ENCODE measurements at places on chromosomes 2 and 18.

DNA sequence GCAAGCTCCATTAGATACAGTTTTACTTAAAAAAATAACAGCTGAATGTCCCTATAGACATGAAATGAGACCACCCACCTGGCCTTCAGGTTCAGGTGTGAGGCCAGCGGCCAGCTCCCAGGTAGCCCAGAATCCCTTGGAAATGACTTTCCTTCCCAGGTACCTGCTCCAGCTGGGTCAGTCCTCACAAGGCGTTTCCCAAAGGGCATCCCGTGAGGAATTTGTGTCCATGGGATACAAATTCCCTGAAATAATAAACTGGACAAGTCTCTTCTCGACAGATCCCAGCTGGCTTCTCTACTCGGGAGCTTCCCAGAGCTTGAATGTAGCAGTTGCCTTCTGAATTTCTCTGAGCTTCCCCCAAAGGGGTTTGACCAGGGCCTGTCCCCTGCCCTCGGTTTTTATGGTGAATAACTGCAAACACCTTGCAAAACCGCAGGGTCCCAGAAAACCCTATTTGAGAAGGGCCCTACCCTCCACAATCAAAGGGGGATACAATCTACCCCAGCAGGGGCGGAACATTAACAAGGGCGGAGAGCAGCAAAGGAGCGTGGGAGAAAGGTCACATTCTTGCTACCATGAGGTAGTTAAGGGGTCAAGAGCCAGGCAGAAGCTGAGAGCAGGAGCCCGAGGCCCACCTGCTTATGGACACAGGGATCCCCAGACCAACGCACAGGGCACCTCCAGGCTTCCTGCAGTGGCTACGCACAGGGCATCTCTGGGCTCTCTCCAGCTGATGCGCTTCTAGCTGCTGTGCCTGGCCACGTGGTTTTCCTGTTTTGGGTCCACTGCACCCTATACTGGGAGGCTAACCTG lies 107.7 kb downstream of the HDAC4 start:
- H3K4me3 ChIP-seq = no peak overlapping the region
- no peaks in the 10 kb centered on the region for H3K27me3 ChIP-seq
- no peaks in the 10 kb centered on the region for H3K36me3 ChIP-seq
- H3K27ac ChIP-seq = no peak overlapping the region
- no peaks in the 10 kb centered on the region for H3K4me1 ChIP-seq

- H3K4me3 ChIP-seq = no peak overlapping the region
- no peaks in the 10 kb centered on the region for H3K36me3 ChIP-seq
- H3K4me1 ChIP-seq = no peaks in the 10 kb centered on the region
- H3K27me3 ChIP-seq = no peaks in the 10 kb centered on the region
Measured at GRCh38 chr18:73691118-73691517, 456.5 kb downstream of the FBXO15 start.

DNA sequence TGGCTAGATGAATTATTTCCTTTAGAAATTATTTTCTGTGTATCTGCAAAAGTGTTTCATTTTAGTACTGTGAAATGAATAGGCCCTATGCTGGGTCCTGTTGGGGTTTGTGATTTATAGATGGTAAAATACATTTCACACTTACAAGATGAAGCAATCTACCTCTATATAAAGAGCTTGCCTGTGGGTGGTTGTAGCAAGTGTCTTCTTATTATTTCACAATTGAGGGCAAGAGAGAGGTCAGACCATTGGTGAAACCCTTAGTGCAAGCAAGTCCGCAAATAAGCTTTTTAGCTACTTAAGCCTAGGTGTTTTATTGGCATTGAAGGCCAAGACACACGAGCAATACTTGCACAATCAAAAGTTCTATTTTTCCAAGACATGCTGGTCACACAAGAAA lies 153.1 kb downstream of the FMNL2 start:
- no peak overlapping the region for H3K4me3 ChIP-seq
- no peaks in the 10 kb centered on the region for H3K27me3 ChIP-seq
- peaks cover 17% of the 10 kb centered on the region for H3K4me1 ChIP-seq
- H3K27ac ChIP-seq = no peak overlapping the region
- DNase-seq = no peak

DNA sequence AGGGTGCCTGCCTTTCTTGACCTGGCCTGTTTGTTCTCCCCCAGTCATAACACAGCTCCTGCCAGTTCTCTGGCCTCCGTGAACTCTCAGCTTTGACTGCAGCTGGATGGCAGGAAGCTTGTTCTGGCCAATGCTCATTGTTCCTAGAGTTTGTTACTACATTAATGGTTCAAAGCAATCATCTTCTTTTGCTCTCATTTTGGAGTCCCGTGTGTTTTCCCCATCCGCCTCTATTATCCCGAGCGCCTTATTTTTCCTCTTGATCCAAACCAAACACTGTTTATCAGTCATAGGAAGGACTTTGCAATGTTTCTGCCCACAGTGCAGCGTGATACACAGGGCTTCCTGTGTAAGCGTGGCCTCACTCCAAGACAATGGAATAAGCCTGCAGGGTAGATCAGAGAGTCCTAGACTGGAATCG lies 184.3 kb upstream of the APCDD1 start:
- no peaks in the 10 kb centered on the region for H3K36me3 ChIP-seq
- no peak for DNase-seq
- no peak overlapping the region for H3K4me3 ChIP-seq
- H3K4me1 ChIP-seq = peaks cover 19% of the 10 kb centered on the region
- H3K27me3 ChIP-seq = no peaks in the 10 kb centered on the region

DNA sequence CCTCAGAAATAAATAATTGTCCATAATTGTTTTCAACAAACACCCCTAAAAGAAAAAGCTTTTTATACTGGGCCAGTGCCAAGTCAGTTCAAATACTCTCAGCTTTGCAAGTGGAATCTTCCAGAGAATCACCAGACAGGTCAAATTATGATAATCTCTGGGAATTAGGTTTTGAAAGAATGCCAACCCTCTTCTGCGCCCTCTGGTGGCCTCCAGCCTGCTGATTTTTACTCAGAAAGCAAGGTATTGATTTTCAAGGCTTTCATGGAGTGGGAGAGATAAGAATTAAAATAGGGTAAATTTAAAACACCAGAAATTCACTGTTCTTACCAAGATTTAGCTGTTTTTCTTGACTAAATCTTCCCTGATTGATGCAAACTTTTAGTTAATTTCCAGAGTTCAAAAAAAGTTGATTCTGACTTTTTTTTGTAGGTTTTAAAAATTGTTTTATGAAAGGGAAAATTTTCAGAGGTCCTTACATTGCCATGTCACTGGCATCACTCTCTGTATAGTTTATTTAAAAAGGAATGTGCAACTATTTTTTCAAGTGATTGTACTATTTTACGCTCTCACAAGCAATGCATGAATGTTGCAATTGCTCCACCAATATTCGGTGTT lies 282.9 kb upstream of the TNP1 start:
- H3K27ac ChIP-seq = no peak overlapping the region
- no peaks in the 10 kb centered on the region for H3K36me3 ChIP-seq
- no peak overlapping the region for H3K4me3 ChIP-seq
- no peaks in the 10 kb centered on the region for H3K4me1 ChIP-seq
- H3K27me3 ChIP-seq = no peaks in the 10 kb centered on the region

DNA sequence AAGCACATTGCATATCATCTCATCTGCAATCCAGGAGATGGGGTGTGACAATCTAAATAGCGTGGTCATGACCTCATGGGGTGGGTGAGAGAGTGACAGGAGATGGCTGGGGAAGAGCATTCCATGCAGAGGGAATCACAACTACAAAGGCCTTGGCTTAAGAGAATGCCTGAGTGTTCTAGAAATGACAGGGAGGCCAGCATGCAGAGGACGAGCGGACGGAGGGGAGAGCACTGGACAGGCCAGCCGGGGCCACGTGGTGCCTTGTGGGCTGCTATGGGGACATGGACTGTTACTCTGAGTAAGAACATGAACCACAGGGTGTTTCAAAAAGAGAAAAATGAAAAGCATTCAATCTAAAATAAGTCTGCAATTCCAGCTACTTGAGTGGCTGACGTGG lies 117.9 kb upstream of the ODC1 start:
- H3K36me3 ChIP-seq = peaks cover 27% of the 10 kb centered on the region
- no peaks in the 10 kb centered on the region for H3K27me3 ChIP-seq
- no peak overlapping the region for H3K27ac ChIP-seq
- no peak for DNase-seq
- no peaks in the 10 kb centered on the region for H3K4me1 ChIP-seq

- no peak overlapping the region for H3K27ac ChIP-seq
- H3K36me3 ChIP-seq = no peaks in the 10 kb centered on the region
- H3K4me1 ChIP-seq = no peaks in the 10 kb centered on the region
- DNase-seq = no peak
- no peak overlapping the region for H3K4me3 ChIP-seq
Measured at GRCh38 chr2:218081063-218081462, 12.0 kb downstream of the RUFY4 start.

GRCh38 chr2:224973112-224974016 lies 68.9 kb downstream of the DOCK10 start:
- peaks cover 16% of the 10 kb centered on the region for H3K4me1 ChIP-seq
- H3K27me3 ChIP-seq = no peaks in the 10 kb centered on the region
- DNase-seq = peak; percentile 15
- H3K27ac ChIP-seq = peak overlapping the region; percentile 79

DNA sequence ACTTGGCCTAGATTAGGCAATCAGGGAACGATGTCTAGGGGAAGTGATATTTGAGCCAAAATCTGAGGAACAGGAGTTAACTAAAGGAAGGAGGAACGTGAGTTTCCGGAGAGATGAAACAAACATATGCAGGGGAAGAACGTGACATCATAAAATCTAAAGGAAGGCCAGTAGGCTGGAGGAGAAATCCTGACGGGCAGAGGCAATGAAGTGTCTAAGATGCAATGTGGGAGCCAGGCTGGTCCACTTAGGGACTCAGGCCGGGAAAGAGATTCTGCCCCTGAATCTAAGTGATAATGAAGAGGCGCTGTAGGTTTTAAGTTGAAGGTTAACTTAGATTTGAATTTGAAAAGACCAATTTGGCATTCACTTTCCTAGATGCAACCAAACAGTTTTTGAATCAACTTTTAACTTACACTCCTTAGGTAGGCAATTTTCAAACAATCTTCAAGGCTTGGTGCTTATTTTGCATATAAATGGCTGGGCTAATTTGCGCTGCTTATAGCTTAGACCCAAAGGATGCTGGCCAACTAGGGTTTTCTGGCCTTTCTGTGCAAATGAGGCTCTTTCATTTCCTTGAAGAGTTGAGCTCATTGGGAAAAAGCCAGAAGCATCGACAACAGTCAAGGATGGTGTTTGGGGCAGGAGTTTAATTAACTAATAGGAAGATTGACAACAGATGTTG lies 221.7 kb downstream of the SOX11 start:
- H3K27ac ChIP-seq = no peak overlapping the region
- H3K4me1 ChIP-seq = no peaks in the 10 kb centered on the region
- H3K27me3 ChIP-seq = no peaks in the 10 kb centered on the region
- H3K36me3 ChIP-seq = no peaks in the 10 kb centered on the region
- DNase-seq = no peak

DNA sequence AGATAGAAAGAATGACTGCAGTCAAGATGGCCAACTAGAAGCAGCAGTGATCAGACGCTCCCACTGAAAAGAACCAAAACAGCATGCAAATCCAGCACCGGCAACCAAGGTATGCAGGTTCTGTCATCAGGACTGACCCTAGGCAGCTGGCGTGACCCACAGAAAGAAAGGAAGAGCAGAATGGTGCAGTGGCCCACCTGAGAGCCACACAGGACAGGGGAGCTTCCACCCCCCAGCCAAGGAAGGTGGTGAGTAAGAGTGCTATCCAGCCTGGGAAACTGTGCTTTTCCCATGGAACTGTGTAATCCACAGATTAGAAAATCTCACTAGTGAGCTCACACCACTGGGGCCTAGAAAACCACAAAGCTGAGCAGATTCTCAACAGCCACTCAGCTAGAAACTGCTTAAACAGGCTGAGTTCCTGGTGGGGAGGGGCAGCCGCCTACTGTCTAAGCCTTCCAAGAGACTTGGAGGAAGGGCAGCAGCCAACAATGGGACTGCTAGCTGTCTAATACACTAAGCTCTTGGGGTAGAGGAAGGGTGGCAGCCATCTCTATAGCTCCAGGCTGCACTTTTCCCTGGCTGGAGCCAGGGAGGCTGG lies 127.9 kb downstream of the EVA1A start:
- no peak overlapping the region for H3K27ac ChIP-seq
- no peak for DNase-seq
- no peak overlapping the region for H3K4me3 ChIP-seq
- H3K36me3 ChIP-seq = no peaks in the 10 kb centered on the region
- H3K27me3 ChIP-seq = no peaks in the 10 kb centered on the region

DNA sequence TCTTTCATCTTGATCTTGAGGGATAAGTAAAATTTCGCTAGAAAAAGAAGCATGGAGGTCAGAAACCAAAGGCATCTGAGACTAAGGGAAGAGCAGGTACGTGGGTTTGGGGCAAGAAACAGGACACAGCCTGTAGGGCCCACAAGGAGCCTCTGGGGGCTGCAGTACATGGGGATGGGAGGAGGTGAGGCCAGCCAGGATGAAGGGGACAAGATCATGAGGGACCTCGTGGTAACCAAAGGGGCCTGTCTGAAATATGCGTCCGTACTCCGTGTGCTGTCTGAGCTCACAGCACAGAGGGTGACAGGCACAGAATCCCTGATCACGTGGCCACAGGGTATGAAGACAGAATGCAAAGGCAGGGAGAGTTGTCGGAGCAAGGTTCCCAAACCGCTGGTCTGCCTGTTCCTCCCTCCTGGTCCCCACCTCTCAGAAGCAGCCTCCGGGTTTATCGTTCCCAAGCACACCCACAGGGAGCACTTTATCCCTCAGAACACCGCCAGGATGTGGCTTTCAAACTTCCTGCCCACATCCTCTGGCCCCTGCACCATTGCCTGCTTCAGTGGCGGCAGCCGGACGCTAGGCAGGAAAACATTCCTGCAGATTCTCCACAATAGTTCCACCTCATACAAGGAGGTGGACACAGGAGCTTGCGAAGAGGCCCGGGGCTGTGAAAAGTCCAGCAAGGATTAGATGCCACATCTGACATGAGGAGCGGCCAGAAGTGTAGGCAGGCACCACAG lies 12.0 kb downstream of the TMEM163 start:
- no peak for DNase-seq
- no peaks in the 10 kb centered on the region for H3K4me1 ChIP-seq
- no peaks in the 10 kb centered on the region for H3K36me3 ChIP-seq

GRCh38 chr2:143623231-143623908 lies 494.2 kb downstream of the ARHGAP15 start:
- no peaks in the 10 kb centered on the region for H3K27me3 ChIP-seq
- no peaks in the 10 kb centered on the region for H3K4me1 ChIP-seq
- H3K36me3 ChIP-seq = no peaks in the 10 kb centered on the region
- DNase-seq = no peak
- no peak overlapping the region for H3K27ac ChIP-seq
- no peak overlapping the region for H3K4me3 ChIP-seq

GRCh38 chr2:104880076-104880475 lies 26.2 kb downstream of the POU3F3 start:
- H3K4me3 ChIP-seq = no peak overlapping the region
- no peaks in the 10 kb centered on the region for H3K4me1 ChIP-seq
- no peak for DNase-seq
- peaks cover 4% of the 10 kb centered on the region for H3K27me3 ChIP-seq
- H3K36me3 ChIP-seq = no peaks in the 10 kb centered on the region
- no peak overlapping the region for H3K27ac ChIP-seq

DNA sequence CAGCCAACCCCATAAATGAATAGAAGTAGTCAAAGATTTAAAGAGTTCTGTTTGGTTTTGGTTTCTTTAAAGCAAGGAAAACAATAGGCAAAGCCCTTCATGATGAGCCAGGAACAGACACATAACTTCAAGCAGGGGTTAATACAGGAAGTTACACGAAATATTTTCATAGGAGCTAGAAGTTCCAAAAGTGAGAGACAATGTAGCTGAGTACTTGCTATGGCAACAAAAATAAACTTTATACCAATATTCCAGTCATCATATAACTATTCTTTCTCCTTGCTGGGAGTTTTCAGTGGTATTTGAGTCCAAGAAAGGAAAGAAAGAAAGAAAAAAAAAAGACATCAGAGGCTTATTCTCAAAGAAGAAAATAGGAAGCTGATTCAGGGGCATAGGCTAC lies 56.2 kb downstream of the COBLL1 start:
- peaks cover 49% of the 10 kb centered on the region for H3K4me1 ChIP-seq
- H3K27me3 ChIP-seq = no peaks in the 10 kb centered on the region
- DNase-seq = no peak
- no peak overlapping the region for H3K4me3 ChIP-seq
